Aorta (tissue), 5 donors: ENCODE measurements at places on chromosomes 12 and 14. TPM values are rescaled to one million over a fixed set of nuclear protein-coding genes. Genes with fewer than 3 reads are reported as not detected.

- peaks cover 6% of the 10 kb centered on the region for H3K4me1 ChIP-seq
- H3K36me3 ChIP-seq = no peaks in the 10 kb centered on the region
Measured at GRCh38 chr14:68363466-68363842, 429.4 kb downstream of the ZFP36L1 start.

- H3K4me3 ChIP-seq = peak overlapping the region; percentile 70
- H3K4me1 ChIP-seq = peaks cover 3% of the 10 kb centered on the region
- H3K27me3 ChIP-seq = no peaks in the 10 kb centered on the region
Measured at GRCh38 chr12:1595026-1595561, 713 bp upstream of the FBXL14 start.

DNA sequence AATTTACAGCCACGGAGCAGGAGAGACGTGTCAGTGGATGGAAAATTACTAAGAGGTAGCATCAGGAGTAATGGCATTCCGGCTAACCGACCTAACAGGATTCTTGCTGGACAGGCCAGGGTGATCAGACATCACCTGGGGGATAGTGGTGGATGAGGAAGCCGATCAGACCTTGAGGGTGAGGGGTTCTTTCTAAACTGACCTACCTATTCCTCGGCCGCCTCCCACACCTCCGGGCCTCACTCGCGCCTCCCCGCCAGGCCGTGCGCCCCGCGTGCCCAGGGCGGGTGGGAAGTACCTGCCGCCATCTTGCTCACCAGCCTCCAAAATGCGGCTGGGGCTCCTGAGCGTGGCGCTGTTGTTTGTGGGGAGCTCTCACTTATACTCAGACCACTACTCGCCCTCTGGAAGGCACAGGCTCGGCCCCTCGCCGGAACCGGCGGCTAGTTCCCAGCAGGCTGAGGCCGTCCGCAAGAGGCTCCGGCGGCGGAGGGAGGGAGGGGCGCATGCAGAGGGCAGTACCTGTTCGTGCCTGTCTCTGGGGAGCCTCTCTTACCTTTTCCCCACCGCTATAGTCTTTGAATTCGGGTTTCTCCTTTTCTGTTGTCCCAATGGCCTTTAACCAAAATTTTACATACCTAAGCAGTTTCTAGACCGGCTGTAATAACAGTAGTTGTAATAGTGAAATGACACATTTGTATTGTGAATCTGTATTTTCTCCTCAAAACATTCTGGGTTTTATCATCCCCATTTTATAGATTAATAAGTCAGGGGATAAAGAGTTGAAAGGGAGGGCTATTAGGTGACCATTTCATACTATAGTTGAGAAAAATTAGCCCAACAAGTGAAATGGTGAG, at the start of gene TMPRSS12:
TSS of gene TMPRSS12 (plus strand) at position 290 of the 857 bp plus-strand sequence. CDS start at position 329, 39 bp downstream.
- H3K4me3 ChIP-seq = peak within 1 kb of the TSS; percentile 19
- no peaks in the 10 kb centered on the region for H3K36me3 ChIP-seq
- DNase-seq = peak; percentile 62
- H3K27me3 ChIP-seq = no peaks in the 10 kb centered on the region
- H3K27ac ChIP-seq = no peak within 1 kb of the TSS

DNA sequence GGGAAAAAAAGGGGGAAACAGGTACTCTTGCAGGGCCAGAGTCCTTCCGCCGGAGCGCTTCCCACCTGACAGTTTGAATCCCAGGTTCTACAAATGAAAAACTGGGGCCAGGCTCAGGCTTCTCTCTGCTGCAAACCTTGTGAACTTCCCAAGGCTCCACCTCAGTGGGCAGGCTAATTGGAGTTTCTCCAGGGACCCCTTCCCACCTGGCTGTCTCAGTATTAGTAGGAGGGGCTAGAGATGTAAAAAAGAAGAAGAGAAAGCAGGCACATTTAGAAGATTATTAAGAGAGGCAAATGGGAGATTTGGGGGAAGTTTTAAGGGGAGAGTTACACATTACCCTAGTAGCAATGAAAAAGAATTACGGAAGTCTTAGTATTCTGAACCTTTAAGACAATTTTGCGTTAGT, 20.0 kb upstream of the CLEC2D start:
- DNase-seq = no peak
- H3K36me3 ChIP-seq = no peaks in the 10 kb centered on the region
- no peaks in the 10 kb centered on the region for H3K4me1 ChIP-seq
- no peaks in the 10 kb centered on the region for H3K27me3 ChIP-seq
- no peak overlapping the region for H3K4me3 ChIP-seq

The SERPINA1 gene
- 23.1 TPM for total RNA-seq

The IKZF4 gene
- total RNA-seq = 12.2 TPM

The PABPN1 gene
- total RNA-seq = 106 TPM

The PTPN6 gene
- 29.8 TPM for total RNA-seq

The STON2 gene
- 20.5 TPM for total RNA-seq

The KLRC2 gene
- not detected for total RNA-seq

The ADSS1 gene
- 63.2 TPM for total RNA-seq
